ENCODE measurements at places on chromosomes 1 and 21.

DNA sequence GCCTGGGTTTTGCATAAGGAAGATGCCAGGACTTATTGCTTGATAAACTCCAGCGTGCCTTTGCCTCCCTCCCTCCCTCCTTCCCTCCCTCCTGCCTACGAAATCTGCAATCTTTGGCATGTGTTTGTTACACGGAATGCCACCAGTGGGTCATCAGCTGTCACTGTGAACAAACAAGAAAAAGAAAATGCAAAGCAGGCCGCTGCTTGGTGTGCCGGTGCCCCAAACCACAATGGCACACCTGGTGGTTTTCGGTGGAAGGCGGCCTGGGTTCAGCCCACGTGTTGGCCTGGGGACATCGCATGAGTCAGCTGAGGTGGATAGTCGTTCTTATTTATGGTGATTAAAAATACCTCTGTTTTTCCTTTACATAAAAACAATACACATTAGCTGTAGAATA is 16.3 kb upstream of the IFNLR1 start:
- DNase-seq = no peak

GRCh38 chr1:177170756-177171535 is at the start of gene BRINP2:
Gene BRINP2 (plus strand): TSS chr1:177170958. CDS start chr1:177229877, 58,919 bp downstream.
- DNase-seq = no peak

DNA sequence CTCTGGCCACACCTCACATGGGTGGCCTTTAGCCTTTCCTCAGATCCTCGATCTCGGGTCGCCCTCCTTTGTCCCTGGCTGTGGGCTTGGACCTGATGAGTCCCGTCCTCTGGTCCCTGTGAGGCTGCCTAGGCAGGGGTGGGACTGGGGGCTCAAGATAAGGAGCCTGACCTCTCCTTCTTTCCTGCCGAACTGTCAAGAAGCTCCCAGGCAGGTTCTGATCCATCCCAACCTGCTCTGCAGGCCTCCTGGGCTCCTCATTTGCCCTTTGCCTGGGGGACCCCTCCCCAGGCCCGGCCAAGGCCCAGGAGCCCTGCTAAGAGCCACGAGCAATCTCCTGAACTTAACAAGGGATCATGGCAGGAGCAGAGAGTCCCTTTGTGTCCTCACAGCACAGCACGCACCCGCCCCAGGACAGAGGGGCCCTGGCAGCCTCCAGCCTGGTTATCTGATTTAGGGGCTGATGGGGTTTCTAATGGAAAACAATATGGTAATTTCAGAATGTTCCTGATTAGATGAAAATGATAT is 82.4 kb upstream of the POU3F1 start:
- DNase-seq = no peak

- no peak for DNase-seq
These were observed 18.1 kb downstream of the RSBN1 start for GRCh38 chr1:113793878-113794834.

GRCh38 chr1:187306710-187307415 is 478.1 kb downstream of the PLA2G4A start:
- DNase-seq = no peak

GRCh38 chr1:103900005-103900404 is 150.3 kb downstream of the AMY1C start:
- no peak for DNase-seq

DNA sequence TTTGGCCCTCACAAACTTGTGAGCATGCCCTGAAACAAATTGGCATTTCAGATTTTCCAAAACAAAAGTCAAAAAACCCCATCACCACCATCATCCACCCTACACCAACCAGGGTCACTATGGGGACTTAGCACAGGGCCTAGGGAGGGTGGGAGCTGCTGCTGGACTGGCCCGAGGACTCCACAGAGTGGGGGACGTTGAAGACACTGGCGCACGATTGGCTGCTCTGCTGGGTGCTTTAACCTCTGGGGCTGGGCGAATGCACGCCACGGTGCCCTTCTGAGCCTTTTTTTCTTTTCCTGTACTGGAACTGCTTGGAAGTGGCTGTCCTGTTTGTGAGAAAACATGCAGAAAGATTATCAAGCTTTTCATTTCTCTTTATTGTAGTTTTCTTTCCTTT is 92.8 kb downstream of the CD247 start:
- no peak for DNase-seq

GRCh38 chr1:161069731-161070270 is at the start of gene ARHGAP30:
Gene ARHGAP30 (minus strand): TSS chr1:161069891. CDS start chr1:161069624, 267 bp downstream.
- no peak for DNase-seq

DNA sequence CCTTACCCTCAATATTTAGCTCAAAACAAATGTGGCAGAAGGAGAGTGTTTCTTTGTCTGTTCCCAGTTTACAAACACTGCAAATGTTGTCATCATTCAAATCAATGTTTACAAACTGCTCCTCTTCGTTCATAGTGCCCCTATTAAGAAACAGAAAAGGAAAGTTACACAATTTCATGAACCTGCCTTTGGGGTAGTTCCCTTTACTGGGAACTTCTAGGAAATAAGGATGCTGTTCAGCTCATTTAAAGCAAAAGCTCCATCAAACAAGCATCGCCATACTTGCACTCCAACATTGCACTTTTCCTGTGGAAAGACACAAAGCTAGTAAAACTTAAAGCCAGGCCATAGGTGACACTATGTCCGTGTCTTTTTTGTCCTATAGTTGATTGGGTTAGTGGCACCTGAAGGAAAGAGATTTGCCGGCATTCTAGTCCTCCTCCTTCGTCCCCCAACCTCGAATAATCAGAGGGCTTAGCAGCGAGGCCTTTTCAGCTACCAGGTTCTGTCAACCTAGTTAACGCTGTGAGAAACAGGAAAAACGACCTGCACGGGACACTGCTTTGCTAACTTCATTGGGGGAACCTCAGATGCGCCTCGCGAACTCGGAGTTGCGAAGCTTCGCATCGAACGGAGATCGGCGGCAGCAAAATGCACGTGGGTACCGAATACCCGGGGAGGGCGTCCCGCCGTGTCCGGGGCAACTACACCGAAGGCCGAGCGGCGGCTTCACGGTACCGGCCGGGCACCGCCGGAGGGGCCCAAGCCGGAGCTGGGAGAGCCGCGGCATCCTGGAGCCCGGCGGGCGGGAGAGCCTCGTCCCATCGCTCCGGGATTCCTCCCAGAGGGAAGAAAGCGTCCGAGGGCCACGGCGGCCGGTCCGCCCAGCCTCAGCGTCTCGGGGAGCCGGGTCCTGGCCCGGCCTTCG is 706 bp downstream of the C21orf91 start:
- DNase-seq = no peak

DNA sequence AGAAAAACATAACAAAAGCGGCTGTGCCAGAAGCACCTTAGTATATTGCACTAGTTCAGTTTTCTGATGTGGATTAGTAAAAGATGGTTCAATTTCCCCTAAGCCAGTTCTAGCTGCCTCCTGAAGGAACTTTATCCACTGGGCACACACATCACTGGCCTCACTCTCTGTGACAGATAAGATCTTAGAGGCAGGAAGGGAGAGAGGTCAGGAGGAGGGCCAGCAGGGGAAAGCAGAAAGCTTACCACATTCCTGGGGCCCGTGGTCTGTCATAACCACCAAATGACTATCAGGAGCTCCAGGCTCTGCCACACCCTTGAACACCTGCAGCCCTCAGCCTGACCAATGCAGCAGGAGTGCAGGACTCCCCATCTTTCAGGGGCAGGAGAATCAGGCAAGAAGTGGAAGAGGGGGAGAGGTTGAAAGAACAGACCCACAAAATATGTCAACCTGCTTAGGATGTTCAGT is 37.8 kb downstream of the LRRC71 start:
- no peak for DNase-seq

GRCh38 chr1:165228111-165228655 is 128.3 kb downstream of the LMX1A start:
- DNase-seq = no peak

GRCh38 chr1:78651241-78651640 is 1.6 kb downstream of the IFI44 start:
- no peak for DNase-seq

DNA sequence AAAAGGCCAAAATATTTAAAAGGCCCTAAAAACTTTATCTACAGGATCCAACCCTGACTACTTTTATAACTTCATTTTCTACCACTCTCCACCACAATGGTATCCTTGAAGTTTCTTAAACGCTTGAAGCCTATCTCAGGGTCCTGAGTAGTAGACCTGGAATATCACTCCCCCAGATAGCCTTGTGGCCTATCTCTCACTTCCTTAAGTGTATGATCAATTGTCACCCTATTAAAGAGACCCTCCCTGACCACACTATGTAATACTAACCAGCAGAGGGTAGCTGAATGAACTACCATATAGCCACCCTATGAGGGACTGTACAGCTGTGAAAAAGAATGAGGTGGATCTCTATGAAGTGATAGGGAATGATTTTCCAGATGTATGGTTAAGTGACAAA is 5.6 kb downstream of the CD58 start:
- DNase-seq = no peak

- DNase-seq = no peak
These were observed 683 bp upstream of the DMAP1 start for GRCh38 chr1:44212355-44213221.

- DNase-seq = no peak
These were observed 60.6 kb upstream of the LMO4 start for GRCh38 chr1:87268111-87268510.

DNA sequence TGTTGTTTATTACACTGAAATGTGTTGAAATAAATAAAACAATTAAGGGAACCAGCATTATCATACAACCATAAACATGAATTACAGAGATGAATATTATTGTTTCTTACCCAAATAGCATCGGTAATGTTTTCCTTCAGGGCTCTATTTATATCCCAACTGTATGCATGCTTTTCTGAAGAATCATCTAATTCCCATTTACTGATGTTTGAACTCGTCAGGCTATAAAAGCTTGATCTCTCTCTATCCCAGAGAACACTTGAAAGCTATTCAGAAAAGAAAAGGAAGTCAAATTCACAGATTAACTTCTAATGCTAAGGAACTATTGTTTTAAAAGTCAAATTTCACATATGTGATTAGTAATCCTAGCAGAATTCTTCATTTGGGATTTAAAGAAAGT is 12.4 kb downstream of the NUP133 start:
- no peak for DNase-seq

DNA sequence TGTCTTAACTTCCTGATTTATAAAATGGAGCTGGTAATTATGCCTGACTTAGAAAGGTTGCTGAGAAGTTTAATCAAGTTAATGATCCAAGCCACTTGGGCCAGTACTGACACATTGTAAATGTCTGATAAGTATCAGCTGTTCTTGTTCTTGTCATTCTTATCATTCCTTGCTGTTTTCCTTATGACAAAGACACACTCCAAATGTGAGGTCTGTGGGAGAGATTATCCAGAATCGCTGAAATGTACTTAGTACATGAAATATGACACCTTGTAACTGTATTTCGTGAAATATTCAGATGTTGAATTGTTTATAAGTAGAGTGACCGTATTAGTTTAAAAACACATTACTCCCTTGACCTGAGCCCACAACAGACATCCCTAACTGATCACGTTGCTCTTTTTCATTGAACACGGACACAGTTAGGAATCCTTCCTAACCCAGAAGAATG is 6.1 kb downstream of the AADACL4 start:
- DNase-seq = no peak

- no peak for DNase-seq
These were observed 378.3 kb downstream of the PBX1 start for GRCh38 chr1:164937291-164937690.

GRCh38 chr1:152197361-152197941 is 26.5 kb downstream of the HRNR start:
- no peak for DNase-seq

GRCh38 chr1:192654591-192655251 is 18.8 kb downstream of the RGS13 start:
- peak; percentile 20 for DNase-seq

GRCh38 chr1:235852887-235853286 is 13.8 kb downstream of the LYST start:
- DNase-seq = no peak

GRCh38 chr1:43446881-43447835 is 6.6 kb downstream of the HYI start:
- DNase-seq = no peak

DNA sequence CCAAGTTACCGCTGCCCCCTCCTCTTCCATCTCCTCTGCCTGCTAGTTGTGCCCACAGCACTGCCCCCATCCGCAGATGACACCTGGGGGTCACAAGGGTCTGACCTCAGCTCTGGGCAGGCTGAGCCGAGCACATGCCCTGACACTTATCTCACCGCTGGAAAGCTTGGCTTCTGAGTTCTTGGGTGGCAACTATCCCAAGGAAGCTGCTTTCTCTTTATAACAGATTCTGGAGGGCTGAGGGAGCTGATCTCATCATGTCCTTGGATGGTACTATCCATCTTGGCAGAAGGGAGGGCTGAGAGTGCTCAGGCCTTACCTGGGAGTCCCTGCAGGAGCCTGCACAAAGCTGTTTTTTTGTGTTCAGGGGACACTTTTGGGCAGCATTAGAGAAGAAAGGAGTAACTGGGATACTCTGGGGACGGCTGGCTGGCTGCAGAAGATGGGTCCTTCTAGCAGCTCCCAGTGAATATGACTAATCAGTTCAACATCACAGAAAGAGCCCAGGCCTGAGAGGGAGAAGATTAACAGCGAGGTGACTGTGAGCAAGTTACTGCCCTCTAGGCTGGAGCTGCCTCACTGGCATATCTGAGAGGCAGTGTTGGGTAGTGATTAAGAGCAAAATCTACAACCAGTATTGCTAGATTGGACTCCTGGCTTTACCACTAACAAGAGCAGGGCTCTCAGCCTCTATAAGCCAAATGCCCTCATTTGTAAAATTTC is 71.6 kb downstream of the PLXNA2 start:
- DNase-seq = no peak

GRCh38 chr21:34813266-34813894 is 144.6 kb downstream of the CLIC6 start:
- no peak for DNase-seq

DNA sequence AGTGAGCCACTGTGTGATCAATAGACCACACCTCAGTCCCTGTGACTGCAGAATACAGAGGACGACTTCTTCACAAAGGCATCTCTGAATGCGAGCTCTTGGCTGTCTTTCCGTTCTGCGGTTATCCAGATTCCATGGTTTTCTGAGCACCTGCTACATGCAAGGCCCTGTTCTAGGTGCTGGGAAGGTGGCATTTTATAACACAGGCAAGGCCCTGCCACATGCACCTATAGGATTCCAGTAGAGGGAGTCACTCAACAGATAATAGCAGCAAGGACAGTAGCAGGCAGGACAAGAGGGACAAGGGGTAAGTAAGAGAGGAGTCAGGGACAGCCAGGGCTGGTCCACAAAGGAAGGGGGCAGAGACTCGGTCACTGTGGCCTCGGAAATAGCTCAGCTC is 9.0 kb downstream of the URB1 start:
- no peak for DNase-seq

Data from Panc1 (cell line).